AG09319 (cell line): ENCODE measurements at places on chromosomes 7 and 10.

DNA sequence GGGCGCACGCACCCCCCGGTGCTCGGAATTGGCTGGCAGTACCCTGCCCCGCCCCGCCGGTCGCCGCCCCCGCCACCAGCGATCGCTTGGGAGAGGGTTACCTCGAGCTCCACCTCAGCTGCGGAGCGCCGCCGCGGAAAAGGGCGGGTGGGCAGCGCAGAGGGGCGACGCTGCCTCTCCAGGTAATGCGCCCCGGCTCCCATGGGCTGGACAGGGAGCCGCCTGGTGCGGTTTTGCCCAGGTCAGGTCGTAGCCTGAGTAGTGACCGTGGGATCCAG, 1.3 kb downstream of the PFKFB3 start:
- DNase-seq = no peak

DNA sequence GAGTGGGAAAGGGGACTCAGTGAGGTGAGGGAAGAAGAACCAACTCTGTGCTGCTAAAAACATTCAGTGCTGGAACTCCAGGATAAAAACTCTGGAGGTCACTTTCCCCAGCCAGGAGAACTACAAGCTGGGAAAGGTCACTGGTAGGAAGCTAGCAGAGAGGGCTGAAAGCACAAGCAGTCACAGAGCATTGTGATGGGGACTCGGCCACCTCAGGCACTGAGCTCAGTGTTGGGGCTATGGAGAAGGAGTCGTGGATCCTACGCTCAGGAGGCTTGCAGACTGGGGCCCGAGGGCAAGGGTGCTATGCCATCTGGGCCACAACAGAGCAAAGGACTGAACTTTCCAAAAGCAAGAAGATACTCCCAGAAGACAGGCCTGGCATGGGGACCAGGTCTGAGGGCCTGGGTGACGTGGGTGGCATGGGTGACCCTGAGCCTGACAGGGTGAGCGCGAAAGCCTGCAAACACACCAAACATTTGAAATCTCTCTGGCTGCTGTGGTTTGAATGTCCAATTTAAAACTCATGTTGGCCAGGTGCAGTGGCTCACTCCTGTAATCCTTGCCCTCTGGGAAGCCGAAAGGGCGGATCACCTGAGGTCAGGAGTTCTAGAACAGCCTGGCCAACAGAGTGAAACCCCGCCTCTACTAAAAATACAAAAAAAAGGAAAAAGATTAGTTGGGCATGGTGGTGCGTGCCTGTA, 9.8 kb upstream of the ARHGAP19 start:
- DNase-seq = no peak

GRCh38 chr10:78338717-78339116, 305.1 kb downstream of the RPS24 start:
- no peak for DNase-seq

GRCh38 chr7:75639886-75640190, 98.9 kb downstream of the HIP1 start:
- no peak for DNase-seq

- no peak for DNase-seq
Observed at GRCh38 chr7:74025146-74025545, 2.8 kb upstream of the ELN start.

DNA sequence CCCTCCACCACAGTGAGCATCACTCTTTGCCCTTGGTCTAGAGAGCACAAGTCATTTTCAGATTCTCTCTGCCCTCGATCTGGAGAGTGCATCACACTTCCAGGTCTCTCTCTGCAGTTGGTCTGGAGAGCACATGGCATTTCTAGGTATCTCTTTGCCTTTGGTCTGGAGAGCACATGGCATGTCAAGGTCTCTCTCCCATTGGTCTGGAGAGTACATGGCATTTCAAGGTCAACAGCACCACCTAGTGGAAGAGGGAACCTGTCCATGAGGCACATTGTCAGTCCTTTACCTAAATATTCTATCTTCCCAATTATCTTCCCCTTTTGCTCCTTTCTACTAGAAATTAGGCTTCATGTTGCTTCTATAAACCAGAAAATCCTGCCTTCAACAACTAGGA, 1139.4 kb downstream of the XPNPEP1 start:
- DNase-seq = no peak
